ENCODE measurements at places on chromosomes 3 and 15.

- DNase-seq, result no peak
Observed at GRCh38 chr3:126685493-126685892, 18.5 kb upstream of the CHCHD6 start.

GRCh38 chr3:124787476-124788195 is 57.4 kb downstream of the UMPS start:
- no peak for DNase-seq

DNA sequence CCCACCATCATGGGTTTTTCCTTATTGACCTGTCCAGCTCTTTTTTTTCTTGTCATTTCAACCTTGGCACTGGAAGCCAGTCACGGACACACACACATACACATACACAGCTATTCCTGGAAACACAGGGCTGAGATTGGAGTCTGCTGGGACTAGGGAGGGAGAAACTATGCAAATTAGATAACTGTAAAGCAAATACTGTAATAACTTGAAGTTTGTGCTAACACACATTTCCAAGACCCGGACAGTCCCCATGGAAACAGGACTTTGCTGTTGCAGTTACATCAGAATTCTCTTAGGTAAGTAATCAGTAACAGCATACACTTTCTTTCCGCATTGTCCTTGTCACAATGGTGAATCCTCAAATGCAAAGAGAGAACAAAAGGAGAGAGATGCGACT is 304.4 kb downstream of the KBTBD8 start:
- no peak for DNase-seq

DNA sequence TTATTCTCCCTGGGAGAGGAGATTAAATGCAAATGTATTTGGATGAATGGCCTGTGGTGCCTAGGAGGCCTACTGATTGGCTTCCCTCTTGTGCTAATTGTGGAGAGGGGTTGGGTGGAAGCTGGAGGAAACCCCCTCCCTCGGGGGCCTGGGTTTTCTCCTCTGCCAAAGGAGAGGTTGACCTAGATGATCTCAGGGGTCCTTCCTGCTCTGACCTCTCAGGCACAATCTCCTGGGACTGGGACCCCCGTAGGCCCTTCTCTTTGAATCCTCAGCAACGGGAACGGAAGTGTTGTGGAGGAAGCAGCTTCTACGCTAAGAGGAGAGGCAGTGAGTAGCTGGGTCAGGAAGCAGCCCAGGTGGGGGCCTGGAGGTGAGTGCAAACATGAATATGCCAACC is 40.5 kb upstream of the MAGEF1 start:
- no peak for DNase-seq

GRCh38 chr3:134993011-134993410 is 198.0 kb downstream of the EPHB1 start:
- DNase-seq, result no peak

DNA sequence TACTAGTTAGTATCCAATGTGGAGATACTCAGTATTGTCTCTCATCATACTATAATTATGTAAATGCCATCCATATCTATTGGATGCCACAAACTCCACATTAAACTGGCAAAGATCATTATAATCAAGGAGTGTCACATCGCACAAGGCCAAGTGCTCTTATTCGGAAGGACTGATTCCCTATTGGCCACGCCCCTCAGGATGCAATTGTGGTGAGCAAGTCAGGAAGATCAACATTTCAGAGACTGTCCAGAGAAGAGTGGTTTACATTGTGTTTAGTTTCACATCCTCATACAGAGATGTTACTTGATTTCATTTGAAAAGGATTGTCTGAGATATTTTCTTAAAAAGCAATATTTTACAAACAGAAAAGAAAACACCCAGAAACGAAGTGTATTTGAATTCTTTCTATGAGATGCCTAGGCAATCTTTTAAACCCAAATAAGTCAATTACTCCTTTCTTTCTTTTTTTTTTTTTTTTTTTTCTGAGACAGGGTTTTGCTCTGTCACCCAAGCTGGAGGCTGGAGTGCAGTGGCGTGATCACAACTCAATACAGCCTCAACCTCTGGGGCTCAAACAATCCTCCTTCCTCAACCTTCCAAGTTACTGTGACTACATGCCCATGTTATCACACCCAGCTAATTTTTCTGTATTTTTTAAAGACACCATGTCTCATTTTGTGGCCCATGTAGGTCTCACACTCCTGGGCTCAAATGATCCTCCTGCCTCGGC is 369.1 kb downstream of the RBMS3 start:
- DNase-seq, result no peak

GRCh38 chr3:189978753-189979152 is 141.9 kb downstream of the P3H2 start:
- DNase-seq, result no peak

DNA sequence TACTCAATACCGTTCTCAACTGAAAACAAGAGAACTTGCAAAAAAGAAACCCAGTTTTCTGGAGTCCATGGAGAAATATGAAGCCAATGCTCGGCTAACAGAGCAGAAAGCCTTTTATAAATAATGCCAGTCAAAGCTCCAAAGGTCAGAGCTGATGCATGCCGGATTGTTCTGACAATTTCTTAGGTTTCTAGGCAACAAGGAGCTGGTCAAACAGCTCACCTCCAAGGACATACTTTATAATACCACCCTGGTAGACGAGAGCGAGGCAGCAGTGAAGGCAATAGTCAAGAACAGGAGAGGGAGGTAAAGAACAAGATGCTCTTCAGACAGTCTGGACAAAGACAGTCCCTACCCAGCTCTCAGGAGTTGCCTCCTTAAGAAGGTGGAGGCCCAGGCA is 111.1 kb downstream of the UBE3A start:
- DNase-seq, result no peak

DNA sequence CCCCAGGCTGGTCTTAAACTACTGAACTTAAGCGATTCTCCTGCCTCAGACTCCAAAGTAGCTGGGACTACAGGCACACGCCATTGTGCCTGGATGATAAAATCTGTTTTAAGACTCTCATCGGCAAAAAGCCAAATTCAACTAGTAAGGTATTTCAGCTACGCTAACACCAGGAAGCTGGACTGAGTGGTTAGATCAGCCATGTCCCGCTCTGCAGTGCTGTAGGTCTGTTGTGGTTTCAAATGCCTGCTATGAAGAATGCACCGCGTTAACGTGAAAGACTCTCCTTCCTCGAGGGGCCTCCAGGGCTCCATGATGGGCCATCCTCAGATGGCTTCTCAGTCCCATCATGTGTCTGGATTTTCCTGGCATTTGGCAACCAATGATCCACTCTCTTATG is 70.2 kb downstream of the PCOLCE2 start:
- DNase-seq, result no peak

Measured in stimulated activated CD8-positive, alpha-beta memory T cell treated with anti-CD3 and anti-CD28 coated beads, Interleukin-7, amount 100 ng/mL, for 24 hours (primary cell).